Nasal cavity respiratory epithelium epithelial cell of viscerocranial mucosa (primary cell): ENCODE measurements at places on chromosomes 1 and 21. TPM values are rescaled to one million over a fixed set of nuclear protein-coding genes. Genes with fewer than 3 reads are reported as not detected.

The CYP2J2 gene
- 0.68 and 4.8 TPM in 2 replicates for total RNA-seq

The TMEM200B gene
- 1.4 and 2.1 TPM in 2 replicates for total RNA-seq

The SHISA4 gene
- total RNA-seq: 3.4 and 4.0 TPM in 2 replicates

The GRIK3 gene
- not detected in 2 replicates for total RNA-seq

The CFHR5 gene
- not detected in 2 replicates for total RNA-seq

The KIRREL1 gene
- total RNA-seq: 44.4 and 85.4 TPM in 2 replicates

The LEMD1 gene
- 1.5 and 6.8 TPM in 2 replicates for total RNA-seq

The OPRD1 gene
- not detected in 2 replicates for total RNA-seq

The INSRR gene
- total RNA-seq: not detected in 2 replicates

The TRPM2 gene
- total RNA-seq: 0.14 TPM in 1 of 2 replicates, not detected in the other

The ADAMTS5 gene
- total RNA-seq: not detected in 2 replicates

The ANGPTL7 gene
- total RNA-seq: not detected in 2 replicates

The TLR5 gene
- total RNA-seq: 0.34 and 7.9 TPM in 2 replicates

The WDR64 gene
- not detected in 2 replicates for total RNA-seq

The LGR6 gene
- total RNA-seq: under 0.01 TPM in 1 of 2 replicates, not detected in the other

The GCSAML gene
- under 0.01 TPM in 1 of 2 replicates, not detected in the other for total RNA-seq

The TBX19 gene
- total RNA-seq: 0.68 and 1.00 TPM in 2 replicates

The KRTAP19-1 gene
- not detected in 2 replicates for total RNA-seq

The LCE2B gene
- total RNA-seq: not detected in 2 replicates

The RAB25 gene
- 46.8 and 48.7 TPM in 2 replicates for total RNA-seq

The FAM167B gene
- total RNA-seq: 0.34 TPM in 1 of 2 replicates, not detected in the other

The SLC35F3 gene
- total RNA-seq: 1.6 and 2.1 TPM in 2 replicates

The DENND2C gene
- total RNA-seq: 26.8 and 40.0 TPM in 2 replicates

The FCRL1 gene
- not detected in 2 replicates for total RNA-seq

The GSTM3 gene
- total RNA-seq: 10.5 and 28.0 TPM in 2 replicates

The MNDA gene
- total RNA-seq: not detected in 2 replicates

The OR6K3 gene
- not detected in 2 replicates for total RNA-seq

The FOXO6 gene
- total RNA-seq: 0.14 TPM in 1 of 2 replicates, not detected in the other
